Cerebellum (tissue), 4 donors: ENCODE measurements at places on chromosomes 4 and X.

DNA sequence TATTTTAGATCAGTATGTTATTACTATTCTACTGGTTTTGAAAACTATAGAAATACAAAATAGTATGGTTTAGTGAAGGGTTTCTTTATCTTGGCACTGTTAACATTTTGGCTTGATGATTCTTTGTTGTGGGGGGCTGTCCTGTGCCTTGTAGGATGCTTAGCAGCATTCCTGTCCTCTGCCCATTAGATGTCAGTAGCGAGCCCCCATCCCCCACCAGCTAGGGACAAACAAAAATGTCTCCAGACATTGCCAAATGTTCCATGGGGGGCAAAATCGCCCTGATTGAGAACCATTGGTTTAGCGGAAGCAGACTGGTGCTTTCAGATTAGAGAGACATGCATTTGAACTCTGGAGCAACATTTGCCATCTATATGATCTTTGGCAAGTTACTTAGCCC lies 23.3 kb downstream of the SPARCL1 start:
- DNase-seq, result no peak

- no peak for DNase-seq
These were observed 29.0 kb upstream of the UBE2K start for GRCh38 chr4:39668887-39669286.

DNA sequence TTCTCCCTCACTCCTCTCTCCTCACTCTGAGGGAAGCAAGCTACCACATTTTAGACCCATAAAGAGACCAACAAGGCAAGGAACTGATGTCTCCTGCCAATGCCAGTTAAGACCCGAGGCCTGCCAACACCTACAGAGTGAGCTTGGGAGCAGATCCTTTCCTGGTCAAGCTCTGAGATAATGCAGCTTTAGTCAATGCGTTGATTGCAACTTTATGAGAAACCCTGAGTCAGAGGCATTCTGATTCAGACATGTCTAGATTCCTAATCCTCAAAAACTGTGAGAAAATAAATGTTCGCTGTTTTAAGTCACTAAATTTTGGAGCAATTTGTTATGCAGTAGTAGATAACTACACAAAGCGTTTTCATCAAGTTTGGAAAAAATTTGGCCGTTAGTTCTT lies 115.5 kb downstream of the JADE1 start:
- DNase-seq, result no peak

DNA sequence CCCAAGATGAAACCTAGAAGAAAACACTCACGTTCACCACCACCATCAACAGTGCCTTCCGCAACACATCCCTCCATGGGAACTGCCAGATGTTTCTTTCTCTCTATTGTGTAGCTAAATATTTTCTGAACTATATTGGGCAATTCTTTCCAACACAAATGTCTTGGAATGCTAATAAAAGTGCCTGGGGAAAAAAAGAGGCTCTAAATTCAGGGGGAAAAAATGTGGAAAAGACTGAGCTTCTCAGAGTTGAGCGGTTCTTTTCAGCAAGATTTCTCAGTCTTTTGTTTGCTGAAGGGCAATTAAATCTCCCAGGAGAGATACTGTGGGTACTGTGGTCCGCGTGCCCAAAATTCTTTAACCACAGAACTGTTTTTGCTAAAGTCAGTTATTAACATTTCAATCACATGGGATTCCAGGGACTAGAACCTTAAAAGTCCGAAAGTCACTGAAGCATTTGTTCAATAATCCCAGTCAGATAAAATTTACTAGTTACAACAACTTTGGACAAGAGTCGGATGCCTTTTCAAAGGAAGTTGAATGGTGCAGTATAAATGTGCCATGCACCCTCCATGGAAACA lies 51.9 kb upstream of the DHRSX start:
- no peak for DNase-seq

GRCh38 chrX:125439194-125439849 lies 119.7 kb downstream of the TEX13C start:
- no peak for DNase-seq

DNA sequence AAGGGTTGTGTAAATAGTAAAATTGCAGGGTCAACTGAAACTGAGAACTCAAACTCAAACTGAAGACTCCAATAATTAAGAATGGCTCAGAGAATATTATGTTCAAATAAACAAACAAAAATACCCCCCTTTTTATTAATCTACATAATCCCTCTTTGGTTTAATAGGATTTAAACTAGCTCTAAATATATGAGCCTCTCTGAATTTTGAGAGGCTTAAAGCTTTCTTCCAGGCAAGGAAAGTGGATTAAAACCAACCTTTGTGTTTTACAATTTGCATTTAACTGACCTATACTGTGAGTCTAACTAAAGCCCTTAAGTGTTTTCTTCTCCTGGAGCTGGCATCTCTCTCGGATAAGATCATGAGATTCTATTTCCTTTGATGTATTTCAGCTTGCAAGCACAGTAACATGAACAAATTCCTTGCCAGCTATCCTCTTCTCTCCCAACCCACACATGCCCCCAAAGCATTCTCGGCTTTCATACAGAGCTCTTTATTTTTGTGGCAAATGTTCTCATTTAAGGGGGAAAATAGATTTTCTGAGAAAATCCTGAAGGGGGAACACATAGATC lies 1310.8 kb upstream of the AGA start:
- DNase-seq, result no peak

GRCh38 chr4:145414226-145414625 lies 67.4 kb upstream of the SMAD1 start:
- no peak for DNase-seq

DNA sequence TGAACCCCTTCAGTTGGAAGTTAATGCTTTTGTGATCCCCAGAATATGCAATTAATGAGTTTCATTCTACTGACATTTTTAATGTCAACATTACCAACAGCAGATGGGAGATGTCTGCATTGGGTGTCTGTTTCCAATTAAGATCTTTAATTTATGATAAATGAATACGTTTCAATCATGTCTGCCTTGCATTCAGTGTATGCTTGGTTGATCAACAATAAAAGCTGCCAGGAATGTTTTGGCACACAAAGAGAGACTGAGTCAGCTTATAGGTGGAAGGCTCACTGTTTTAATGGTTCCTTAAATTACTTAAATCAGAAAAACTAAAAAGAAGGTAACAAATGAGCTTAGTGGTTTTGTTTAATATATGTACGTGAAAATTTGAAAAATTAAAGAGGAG lies 359.9 kb upstream of the CNKSR2 start:
- no peak for DNase-seq

DNA sequence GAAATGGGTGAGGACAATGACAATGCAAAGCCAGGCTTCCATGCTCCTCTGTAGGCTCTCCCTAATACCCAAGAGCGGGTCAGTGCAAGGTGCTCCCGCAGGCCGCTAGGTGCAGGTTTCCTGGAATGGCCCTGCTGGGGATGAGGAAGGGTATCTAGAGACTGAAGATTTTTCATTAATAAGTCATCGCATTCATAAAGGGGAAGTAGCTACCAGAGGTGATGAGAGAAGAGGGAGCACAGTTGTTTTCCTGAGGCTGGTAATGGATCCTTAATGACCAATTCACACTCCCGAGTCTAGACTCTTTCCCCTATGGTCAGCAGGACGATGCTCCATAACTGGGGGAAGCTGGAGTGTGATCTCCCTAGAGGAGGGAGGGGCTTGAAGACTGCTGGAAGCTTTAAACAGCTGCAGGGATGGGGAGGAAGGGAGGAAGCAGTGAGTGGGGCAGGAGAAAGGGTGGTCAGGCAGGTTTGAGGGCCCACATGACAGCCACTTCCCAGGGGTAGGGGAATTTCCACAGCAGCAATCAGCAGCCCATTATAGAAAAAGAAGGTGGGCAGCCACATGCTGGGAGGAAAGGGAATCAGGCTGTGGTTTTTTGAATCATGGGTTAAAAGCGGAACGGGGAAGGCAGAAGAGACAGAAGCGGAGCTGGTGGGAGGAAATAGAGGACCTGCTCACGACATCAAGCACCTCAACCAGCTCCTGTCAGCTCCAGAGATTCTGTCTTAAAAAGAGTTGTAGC lies 10.2 kb upstream of the ATP6AP2 start:
- no peak for DNase-seq

DNA sequence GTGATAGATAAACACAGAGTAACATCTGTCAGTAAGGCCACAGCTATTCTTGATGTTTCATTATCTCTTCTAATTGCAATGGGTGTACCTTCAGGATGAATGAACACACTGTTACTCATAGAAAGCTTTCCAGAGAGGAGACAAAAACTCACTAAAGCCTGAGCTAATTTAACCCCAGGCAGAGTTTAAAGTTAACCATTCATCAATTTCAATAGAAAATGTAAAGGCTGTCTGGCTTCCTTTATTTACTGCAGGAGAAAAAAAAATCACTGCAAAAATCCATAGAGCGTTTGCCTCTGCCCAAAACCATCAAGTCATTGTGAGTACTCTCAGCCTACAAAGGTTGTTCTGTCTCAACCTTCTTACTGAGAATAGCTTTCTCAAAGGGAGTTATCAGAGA lies 376.9 kb downstream of the PPP4R3C start:
- no peak for DNase-seq

- no peak for DNase-seq
These were observed 8.1 kb downstream of the PDHA2 start for GRCh38 chr4:95847908-95848460.

DNA sequence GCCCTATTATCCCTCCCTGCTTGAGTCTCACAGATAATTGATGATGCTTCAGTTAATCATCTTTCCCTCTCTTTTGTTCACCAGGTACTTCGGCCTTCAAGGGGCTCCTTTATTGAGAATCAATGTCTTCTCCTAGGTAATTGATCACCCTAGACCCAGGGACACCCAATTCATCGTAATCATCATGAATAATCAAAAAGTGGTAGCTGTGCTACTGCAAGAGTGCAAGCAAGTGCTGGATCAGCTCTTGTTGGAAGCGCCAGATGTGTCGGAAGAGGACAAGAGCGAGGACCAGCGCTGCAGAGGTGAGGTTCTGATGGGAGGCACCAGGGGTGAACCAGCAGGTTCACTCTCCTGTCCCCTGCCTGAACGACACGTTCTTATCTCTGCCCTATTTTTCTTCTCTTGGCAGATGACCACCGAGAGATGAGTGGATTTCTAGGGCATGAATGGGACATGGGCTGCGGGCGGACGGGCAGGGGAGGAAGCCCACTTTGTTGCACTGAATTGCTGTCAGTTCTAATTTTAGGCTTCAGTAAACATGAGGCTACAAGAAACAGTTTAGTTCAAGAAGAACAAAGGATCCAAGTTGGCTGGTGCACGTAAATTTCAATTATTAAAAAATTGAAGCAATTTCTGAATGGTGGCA lies 80.5 kb downstream of the ALPK1 start:
- no peak for DNase-seq

DNA sequence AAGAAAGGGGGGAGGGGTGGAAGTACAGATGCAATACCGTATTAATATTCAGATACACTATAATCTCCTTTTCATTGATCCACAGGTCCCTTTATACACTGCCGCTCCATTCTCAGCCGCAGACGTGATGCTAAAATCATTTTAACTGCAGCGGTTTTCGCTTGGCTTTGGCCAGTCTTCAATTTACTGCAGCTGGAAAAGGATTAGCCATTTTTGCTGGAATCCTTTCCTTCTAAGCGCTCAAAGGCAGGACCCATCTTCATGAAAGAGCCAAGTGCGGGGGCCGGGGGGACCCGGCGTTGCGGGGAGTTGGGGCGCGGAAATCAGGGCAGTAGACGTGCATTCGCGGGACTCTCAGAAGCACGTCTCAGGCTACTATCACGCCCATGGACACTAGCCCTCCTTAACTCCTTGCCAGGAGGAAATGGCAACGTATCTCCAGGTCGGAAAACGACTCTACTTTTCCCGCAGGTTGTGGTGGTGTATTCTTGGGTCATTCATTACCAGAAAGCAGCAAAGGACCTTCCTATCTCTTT lies 1.7 kb upstream of the PCDH10 start:
- DNase-seq, result no peak

DNA sequence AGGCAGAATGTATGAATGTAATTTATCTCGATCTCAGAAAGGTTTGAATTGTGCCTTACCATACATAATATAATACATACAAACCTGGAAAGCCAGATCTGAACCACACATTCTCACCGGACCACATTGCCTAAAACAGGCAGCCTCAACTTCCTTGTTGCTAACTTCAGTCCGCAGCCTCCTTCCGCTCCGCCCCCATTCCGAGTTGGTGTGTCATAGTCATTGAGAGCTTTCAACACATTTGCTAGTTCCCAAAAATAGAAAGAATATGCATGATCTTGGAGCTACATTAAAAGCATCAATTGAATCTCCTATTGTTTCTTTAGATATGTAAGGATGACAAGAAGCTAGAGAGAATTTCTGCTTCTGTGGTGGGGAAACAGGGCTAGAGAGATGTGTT lies 127.2 kb downstream of the ARHGEF9 start:
- DNase-seq, result no peak

- no peak for DNase-seq
These were observed 27.2 kb downstream of the AASDH start for GRCh38 chr4:56360071-56360470.

DNA sequence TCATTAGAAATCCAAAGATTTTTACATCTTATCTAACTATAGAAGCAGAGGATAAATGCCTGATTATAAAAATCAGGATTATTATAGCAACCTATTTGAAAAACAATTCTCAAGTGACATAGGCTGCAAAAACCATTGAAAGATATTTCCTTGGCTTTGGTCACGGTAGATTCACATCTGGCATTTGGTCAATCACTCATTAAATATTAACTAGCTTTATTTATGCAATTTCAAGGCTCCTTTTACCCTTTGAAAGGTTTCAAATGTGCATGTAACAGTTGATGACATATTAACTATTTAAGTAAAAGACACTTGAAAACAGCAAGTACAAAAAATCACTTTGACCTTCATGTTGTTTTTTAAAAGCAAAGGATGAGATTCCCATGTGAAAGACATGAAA lies 98.1 kb downstream of the MMRN1 start:
- DNase-seq, result no peak

GRCh38 chr4:14132301-14132700 lies 504.8 kb upstream of the BOD1L1 start:
- DNase-seq, result no peak
